ENCODE measurements at places on chromosomes 7 and 10.

- no peak for DNase-seq
Measured at GRCh38 chr7:47893721-47894365, 54.4 kb downstream of the PKD1L1 start.

DNA sequence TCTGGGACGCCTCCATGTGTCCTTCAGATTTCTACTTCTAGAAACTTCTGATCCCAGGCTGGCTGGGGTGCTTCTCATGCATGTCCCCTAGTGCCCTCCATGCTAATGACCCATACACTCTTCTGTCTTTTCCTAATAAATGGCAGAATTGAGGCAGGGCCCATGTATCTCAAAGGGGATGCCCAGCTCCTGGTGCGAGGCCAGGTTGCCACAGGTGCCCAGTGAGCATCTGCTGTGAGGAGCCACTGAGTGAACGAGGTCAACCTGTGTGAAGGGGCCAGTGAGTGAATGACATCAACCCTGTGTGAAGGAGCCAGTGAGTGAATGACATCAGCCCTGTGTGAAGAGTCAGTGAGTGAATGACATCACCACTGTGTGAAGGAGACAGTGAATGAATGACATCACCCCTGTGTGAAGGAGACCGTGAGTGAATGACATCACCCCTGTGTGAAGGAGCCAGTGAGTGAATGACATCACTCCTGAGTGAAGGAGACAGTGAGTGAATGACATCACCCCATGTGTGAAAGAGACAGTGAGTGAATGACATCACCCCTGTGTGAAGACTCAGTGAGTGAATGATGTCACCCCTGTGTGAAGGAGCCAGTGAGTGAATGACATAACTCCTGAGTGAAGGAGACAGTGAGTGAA lies 478.9 kb downstream of the PTPRN2 start:
- no peak for DNase-seq

GRCh38 chr7:2084781-2085505 lies 147.8 kb downstream of the MAD1L1 start:
- DNase-seq = no peak

GRCh38 chr7:155798673-155799439 lies 13.4 kb downstream of the SHH start:
- no peak for DNase-seq

DNA sequence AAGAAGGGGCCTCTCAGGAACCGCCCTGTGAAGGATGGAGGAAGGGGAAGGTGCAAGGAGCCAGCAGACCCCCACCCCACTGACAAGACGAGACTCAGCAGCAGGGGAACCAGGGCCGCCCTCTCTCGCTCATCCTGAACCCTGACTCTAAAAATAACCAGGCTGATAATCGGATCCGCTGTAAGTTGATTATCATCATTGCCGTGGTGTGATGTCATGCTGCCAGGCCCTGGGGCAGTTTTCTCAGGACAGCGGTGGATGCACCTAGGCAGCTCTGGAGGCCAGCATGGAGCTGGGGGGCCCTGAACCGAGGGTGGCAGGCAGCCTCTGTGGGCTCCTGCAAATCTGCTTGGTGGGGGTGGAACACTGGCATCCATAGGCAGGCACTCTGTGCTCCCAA lies 7.9 kb downstream of the RET start:
- DNase-seq = no peak

GRCh38 chr10:86341361-86341811 lies 25.2 kb downstream of the GRID1 start:
- DNase-seq = no peak

- no peak for DNase-seq
Measured at GRCh38 chr7:143388491-143389101, 7.5 kb downstream of the ZYX start.

DNA sequence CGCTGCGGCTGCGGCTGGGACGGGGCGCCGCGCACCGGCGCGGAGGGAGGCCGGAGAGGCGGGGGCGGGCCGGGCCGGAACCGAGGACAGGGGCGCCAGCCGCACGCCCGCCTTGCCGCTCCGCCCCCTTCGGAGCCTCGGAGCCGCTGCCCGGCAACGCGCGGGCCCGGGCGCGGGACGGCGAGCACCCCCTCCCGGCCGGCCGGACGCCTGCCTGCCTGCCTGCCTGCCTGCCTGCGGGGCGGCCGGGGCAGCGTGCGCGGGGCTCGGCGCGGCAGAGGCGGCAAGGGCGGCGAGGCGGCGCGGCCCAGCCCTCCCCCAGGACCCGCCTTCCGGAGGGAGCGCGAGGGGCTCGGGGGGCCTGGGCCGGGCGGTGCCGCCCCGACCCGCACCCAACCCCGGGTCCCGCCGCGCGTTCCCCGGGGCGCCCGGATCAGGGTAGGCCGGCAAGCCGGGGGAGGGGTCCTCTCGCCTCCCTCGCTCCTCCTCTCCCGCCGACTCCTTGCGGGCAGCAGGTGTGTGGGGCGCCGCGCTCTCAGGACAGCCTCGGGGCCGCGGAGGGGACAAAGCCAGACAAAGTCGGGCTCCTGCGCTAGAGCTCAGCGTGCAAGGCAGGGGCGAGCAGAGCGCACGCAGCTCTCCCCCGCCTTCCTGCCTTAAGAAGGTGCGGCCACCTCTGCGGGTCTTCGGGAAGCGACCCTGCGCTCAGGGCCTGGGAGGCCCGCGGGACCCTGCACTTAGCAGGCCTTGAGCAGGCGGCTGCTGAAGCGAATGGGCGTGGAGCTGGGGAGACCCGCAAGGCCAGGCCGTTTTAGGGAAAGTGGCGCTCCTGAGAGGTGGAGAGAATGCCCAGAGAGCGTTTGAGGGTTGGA lies at the start of gene KIAA1549:
Gene KIAA1549 (minus strand): TSS at position 58 of the 872 bp plus-strand sequence. CDS start 120 bp downstream, outside the sequence.
- peak; percentile 79 for DNase-seq

GRCh38 chr7:3200504-3200903 lies 100.5 kb upstream of the SDK1 start:
- peak; percentile 60 for DNase-seq

GRCh38 chr7:123367031-123367430 lies 167.3 kb upstream of the SLC13A1 start:
- no peak for DNase-seq

DNA sequence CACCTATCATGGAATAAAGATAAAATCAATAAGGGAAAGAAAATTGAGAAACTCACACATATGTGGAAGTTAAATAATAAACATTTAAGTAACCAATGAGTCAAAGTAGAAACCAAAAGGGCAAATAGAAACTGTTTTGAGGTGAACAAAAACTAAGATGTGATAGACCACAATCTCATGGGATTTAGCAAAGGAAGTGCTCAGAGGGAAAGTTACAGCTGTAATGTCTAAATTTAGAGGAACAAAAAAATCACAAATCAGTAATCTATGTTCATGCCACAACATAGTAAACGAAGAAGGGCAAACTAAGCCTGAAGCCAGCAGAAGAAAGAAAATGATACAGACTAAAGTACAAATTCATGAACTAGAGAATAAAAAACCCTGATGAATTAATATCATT lies 16.3 kb downstream of the CYP3A4 start:
- DNase-seq = no peak

DNA sequence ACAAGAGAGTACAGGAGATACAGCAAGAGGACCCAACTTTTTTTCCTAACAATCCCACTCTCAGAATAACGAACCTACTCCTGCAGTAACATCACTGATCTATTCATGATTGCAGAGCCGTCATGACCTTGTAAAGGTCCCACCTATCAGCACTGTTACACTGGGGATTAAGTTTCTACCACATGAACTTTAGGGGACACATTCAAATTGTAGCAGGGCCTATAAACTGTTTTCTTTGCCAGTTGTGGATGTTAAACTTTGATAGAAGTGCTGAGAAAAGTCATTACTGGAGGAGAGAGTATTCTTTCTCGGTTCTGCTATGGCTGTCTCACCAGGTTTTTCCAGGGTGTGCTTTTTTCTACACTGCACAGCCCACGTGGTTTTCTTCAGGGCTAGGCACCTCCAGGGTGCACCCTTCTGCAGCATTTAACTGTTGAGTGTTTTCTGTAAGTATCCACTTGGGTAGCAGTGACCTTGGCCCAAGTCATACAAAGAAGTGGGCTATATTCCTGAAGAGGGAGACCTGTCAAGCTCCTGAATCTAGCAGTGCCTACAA lies 131.6 kb upstream of the AHR start:
- DNase-seq = no peak

- DNase-seq = no peak
Measured at GRCh38 chr7:139231513-139232376, 708 bp downstream of the UBN2 start.

GRCh38 chr10:74891053-74891452 lies 64.7 kb downstream of the KAT6B start:
- DNase-seq = no peak

DNA sequence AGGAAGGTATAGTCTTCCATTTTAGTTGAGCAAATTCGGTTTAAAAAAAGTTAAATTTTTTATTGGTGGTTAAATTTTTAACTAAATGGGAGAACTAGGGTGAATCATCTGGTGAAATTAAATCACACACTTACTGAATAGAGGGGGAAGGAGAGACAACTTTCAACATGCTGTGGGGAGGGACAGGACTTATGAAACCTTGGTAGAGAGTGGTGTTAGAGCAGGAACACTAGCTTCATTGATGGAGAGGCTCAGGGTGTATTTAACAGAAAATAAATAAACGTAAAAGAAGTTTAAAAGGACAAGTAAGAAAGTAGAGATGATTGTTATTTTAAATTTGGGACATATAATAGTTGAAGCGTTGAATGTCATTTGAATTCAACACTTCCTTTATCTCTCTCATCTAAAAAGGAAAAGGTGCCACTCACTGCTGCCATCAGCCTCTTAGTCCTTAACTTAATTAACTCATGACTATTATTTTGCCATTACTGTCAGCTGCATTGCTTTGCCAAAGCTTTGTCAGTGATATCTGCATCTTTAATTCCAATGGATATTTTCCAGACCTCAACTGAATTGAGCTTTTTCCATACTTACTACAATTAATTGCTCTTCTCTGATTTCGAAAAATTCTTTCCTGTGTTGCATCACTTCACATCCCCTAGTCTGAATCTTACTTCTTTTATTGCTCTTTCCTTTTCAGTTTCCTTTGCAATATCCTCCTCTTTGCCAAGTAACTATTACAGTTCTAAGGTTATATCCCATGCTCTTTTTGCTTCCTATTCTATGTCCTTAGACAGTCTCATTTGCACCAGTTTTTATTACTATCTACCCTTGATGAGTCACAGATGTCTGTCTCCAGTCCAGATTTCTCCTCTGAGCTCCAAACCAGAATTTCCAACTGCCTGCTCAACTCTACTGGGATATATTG lies 71.7 kb downstream of the GNAT3 start:
- DNase-seq = no peak

GRCh38 chr10:44776181-44776580 lies 135.0 kb upstream of the TMEM72 start:
- DNase-seq = no peak
